ENCODE measurements at places on chromosomes 5 and 9. TPM values are rescaled to one million over a fixed set of nuclear protein-coding genes. Genes with fewer than 3 reads are reported as not detected.

DNA sequence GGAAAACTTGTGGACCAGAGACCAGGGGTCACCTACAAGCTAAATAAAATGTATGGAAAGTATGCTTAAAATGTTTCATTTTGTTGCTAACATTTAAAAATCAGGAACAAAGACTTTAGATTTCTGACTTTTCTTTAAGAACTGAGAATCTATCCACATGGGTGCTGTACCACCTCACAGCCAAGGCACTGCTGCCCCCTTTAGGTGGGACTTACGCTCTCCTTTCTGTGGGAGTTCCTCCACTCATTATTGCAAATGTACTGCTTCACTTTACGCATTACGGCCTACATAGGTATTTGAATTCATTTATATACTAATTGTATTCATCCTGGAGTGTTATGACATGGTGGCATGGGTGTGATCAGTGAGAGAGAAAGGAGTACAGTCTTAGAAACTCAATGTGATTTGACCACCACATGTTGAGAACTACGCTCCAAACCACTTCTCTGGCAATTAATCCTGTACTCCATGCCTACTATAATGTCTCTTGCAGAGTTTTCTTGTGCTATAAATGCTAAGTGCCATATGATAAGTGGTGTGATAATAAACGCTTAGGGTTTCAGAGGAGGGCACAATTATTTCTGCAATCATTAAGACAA is 24.7 kb upstream of the CETN3 start:
- peak; percentile 8 for DNase-seq

DNA sequence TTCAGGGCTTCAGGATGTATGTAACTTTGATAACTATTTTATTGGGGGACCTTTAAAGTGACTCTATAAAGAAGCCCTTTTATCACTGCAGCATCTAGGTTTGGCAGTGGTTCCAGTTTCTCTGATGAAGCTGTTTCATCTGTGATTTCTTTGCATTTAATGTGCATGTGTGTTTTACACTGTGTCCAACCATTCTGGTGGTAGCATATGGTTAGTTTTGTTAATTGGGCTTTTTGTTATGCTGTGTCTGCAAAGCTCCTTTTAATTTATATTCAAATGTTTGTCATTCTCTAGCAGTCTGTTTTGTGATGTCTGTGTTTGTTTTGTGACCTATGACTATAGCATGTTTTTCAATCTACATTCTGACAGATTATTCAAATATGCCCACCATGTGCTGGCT is 294.8 kb downstream of the DNAH5 start:
- DNase-seq = no peak

GRCh38 chr5:949815-950560 is 57.3 kb downstream of the TRIP13 start:
- DNase-seq = no peak

- DNase-seq = no peak
These were observed 2.4 kb upstream of the ZSWIM6 start for GRCh38 chr5:61329550-61330128.

GRCh38 chr5:123285122-123286023 is 137.8 kb downstream of the CEP120 start:
- DNase-seq = no peak

The SLC31A2 gene
- total RNA-seq = 5.2 TPM

The BSPRY gene
- not detected for total RNA-seq

The EDIL3 gene
- total RNA-seq = 8.6 TPM

The DMRT3 gene
- not detected for total RNA-seq

All from pulmonary artery endothelial cell (primary cell).